Activated T-cell treated with anti-CD3 and anti-CD28 coated beads, Interleukin-2, amount 50 U/mL, for 24 hours (primary cell): ENCODE measurements at places on chromosomes 1 and 21.

DNA sequence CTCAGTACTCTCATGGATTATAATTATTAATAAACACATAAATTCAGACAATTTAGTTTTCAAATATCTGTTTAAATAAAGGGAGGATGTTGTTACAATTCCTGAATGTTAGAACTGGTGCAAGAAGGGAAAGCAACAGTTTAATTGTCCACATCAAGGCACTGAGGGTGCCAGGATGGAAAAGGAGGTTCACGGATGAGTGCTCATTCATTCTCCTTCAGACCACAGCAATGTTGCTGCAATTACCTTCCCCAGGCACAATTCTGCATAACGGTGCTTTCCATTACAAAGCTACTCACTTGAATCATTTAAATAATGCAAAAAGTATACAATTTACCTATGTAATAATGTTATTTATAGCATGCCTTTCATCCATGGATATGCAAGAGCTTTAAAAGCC lies 52.3 kb upstream of the COG2 start:
- no peak overlapping the region for H3K27ac ChIP-seq
- H3K4me1 ChIP-seq = no peaks in the 10 kb centered on the region
- H3K27me3 ChIP-seq = peaks cover 42% of the 10 kb centered on the region
- H3K36me3 ChIP-seq = no peaks in the 10 kb centered on the region
- no peak for DNase-seq

DNA sequence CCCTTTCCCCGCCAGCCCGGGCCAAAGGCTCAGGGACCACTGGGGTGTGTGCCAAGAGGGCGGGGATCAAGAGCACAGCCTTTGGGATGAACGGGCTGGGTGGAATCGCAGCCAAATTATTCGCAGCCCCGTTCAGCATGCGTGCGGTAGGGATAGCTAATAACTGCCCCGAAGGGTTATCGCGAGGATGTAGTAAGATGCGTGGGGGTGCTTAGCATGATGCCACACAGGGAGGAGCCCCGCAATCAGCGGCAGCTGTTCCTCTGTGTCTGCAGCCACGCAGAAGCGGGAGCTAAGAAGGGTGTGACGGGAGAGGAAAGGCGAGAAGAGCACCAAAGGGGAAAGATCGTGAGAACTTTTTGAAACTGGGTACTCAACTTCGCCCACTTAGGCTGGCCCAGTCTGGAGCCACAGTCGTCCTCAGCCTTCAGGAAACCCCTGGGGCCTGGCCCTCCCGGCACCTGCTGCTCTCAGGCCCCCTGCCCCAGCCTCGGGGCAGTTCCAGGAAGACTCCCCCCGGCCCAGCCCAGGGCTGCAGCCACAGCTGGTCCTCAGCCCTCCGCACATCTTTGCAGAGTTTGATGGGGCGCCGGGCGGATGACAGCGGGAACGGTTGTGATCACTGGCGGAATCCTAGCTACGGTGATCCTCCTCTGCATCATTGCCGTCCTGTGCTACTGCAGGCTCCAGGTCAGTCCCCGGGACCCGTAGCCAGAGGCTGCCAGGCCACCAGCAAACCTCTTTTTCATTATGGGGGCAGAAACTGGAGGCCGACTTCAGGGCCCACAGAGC lies 64.9 kb downstream of the TOR1AIP2 start:
- no peaks in the 10 kb centered on the region for H3K27me3 ChIP-seq
- no peak overlapping the region for H3K27ac ChIP-seq

- H3K4me3 ChIP-seq = no peak overlapping the region
- no peak overlapping the region for H3K27ac ChIP-seq
- no peak for DNase-seq
- H3K4me1 ChIP-seq = peaks cover 15% of the 10 kb centered on the region
- peaks cover 4% of the 10 kb centered on the region for H3K27me3 ChIP-seq
Measured at GRCh38 chr21:41974752-41975053, 20.9 kb upstream of the C2CD2 start.

DNA sequence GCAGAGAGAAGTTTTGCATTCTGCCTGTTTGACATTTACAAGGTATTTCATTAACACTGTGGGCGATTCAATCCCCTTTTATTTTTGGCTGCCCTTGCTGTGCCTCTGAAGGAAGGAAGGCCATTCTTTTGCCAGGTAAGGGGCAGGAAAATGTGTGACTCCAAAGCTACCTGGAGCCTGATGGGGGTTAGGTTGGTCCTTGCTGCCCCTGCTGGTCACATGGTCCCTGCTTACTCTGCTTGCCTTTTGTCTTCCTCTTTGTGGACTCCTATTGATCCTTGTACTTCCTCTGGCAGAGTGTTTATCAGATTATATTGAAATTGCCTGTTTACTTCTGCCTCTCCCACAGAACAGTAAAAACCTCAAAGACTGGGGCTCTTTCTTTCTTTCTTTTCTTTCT lies 65.7 kb downstream of the ST6GALNAC3 start:
- H3K4me3 ChIP-seq = no peak overlapping the region
- H3K27ac ChIP-seq = no peak overlapping the region
- H3K27me3 ChIP-seq = no peaks in the 10 kb centered on the region
- no peak for DNase-seq

GRCh38 chr1:162857850-162858249 lies 3.1 kb downstream of the CCDC190 start:
- no peak for DNase-seq
- H3K4me3 ChIP-seq = no peak overlapping the region
- no peak overlapping the region for H3K27ac ChIP-seq
- H3K4me1 ChIP-seq = no peaks in the 10 kb centered on the region

GRCh38 chr1:6544831-6545230 lies 9.5 kb downstream of the NOL9 start:
- H3K4me3 ChIP-seq = no peak overlapping the region
- no peak for DNase-seq
- H3K4me1 ChIP-seq = peaks cover 32% of the 10 kb centered on the region
- no peaks in the 10 kb centered on the region for H3K27me3 ChIP-seq
- H3K27ac ChIP-seq = peak overlapping the region; percentile 89

DNA sequence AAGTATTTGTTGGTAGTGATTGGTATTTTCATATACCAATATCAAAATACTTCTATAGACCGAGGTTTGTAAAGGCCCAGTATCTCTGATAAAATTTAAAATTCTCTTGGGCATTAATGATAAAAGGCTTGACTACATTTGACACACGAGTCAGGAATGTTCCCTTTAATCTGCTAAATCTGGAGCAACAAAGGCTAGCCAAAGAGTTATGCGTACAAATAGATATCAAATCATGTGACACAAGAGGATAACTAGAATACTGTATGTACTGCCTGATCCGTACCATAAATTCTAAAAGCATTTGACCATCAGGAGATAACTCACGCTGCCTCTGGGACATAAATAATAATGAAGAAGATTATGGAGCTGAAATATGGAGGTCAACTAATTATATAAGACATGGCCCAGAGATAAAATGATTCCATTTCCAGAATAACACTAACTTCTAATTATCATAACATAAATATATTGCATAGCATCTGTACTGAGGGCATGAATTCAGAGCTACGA lies 64.2 kb upstream of the SH3GLB1 start:
- DNase-seq = no peak
- H3K4me1 ChIP-seq = no peaks in the 10 kb centered on the region
- no peak overlapping the region for H3K4me3 ChIP-seq
- H3K27ac ChIP-seq = no peak overlapping the region

DNA sequence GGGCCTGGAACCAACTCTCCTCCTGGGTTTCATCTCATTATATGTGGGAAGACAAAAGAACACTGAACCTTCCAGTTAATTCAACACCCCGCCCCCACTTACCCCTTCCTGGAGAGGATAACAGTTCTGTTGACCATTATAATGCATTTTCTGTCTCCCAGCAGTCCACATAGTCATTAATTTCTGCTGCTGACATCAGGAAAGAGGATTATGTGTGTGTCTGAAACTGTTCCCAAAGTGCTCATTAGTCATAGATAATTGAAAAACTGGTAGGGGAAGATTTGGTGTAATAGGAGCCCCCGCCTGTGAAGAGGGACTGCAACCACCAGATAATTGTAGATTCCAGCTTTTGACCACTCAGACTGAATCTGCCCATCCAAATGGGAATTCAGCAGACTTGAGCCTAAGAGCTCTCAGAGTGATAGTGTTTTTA lies 208.7 kb downstream of the FGGY start:
- no peaks in the 10 kb centered on the region for H3K27me3 ChIP-seq
- no peak overlapping the region for H3K27ac ChIP-seq
- no peaks in the 10 kb centered on the region for H3K36me3 ChIP-seq
- H3K4me1 ChIP-seq = no peaks in the 10 kb centered on the region

GRCh38 chr1:39080831-39081270 lies 54.7 kb downstream of the NDUFS5 start:
- peak overlapping the region; percentile 66 for H3K4me3 ChIP-seq
- peaks cover 8% of the 10 kb centered on the region for H3K4me1 ChIP-seq
- H3K27ac ChIP-seq = no peak overlapping the region
- H3K27me3 ChIP-seq = peaks cover 41% of the 10 kb centered on the region
- H3K36me3 ChIP-seq = no peaks in the 10 kb centered on the region

DNA sequence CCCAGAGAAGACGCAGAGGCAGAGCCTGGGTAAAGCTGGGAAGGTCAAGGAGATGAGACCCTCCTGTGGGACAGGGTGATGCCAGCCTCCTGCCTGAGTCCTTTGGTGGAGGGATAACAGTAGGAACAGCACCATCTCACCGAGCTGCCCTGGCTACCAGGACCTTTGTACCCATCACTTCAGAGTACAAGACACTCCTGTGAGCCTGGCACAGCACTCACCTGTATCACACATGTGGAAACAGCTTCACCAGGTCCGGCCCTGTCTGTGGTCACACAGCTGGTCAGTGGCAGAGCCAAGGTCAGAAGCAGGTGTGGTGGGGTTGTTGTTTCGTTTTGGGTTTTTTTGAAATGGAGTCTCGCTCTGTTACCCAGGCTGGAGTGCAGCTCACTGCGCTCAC lies 5.0 kb upstream of the TMEM200B start:
- DNase-seq = no peak
- H3K36me3 ChIP-seq = no peaks in the 10 kb centered on the region
- peaks cover 31% of the 10 kb centered on the region for H3K27me3 ChIP-seq
- no peak overlapping the region for H3K4me3 ChIP-seq
- H3K27ac ChIP-seq = no peak overlapping the region

DNA sequence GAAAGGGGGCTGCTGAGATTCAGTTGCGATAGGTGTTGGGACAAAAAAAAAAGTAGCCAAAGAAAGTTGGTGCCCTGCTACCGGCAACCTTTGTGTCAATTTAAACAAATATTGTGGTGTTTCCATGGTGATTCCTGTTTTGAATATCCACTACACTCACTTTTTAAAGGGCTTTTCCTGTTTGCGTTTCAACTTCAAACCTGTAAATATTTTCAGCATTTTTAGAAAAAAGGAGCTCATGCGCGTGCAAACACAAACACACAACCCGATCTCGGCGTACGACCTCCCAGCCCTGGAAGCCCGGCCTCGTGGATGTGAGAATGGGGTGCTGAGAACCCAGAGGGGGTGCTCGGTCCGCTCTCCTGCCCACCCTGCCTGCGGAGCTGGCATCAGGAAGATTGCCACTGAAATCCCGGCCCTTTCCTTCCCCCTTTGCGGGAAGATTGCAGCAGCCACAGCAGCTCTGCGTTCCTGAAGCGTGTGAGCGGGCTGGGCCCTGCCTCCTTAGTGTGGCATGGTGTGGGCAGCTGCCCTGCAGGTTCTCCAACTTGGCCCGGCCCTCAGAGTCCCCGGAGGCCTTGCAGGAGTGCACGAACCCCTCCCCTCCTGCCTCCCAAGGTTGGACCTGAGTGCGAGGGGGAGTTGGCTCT lies 34.8 kb downstream of the CASZ1 start:
- H3K27me3 ChIP-seq = no peaks in the 10 kb centered on the region
- H3K4me3 ChIP-seq = no peak overlapping the region
- H3K27ac ChIP-seq = no peak overlapping the region
- peaks cover 2% of the 10 kb centered on the region for H3K4me1 ChIP-seq
- no peaks in the 10 kb centered on the region for H3K36me3 ChIP-seq
- DNase-seq = no peak

DNA sequence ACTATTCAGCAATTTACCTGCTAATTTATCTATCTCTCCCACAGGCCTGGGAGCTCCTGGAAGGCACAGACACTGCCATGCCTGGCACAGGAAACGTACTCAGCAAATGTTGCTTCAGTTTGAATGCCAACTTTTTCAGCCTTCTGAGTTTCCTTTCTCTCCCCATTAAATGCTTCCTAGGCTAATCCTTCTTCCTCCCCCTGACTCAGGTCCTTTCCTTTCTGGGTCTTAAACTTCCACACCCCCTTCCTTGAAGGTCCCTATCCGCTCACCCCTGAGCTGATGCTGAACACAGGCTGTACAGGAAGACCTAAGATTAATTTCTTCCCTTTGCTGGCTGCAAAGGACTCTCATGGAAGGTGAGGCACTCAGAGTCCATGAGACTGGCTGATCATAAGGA lies 40.3 kb upstream of the ECE1 start:
- H3K36me3 ChIP-seq = peaks cover 66% of the 10 kb centered on the region
- H3K27ac ChIP-seq = peak overlapping the region; percentile 92
- no peaks in the 10 kb centered on the region for H3K27me3 ChIP-seq
- peaks cover 90% of the 10 kb centered on the region for H3K4me1 ChIP-seq

DNA sequence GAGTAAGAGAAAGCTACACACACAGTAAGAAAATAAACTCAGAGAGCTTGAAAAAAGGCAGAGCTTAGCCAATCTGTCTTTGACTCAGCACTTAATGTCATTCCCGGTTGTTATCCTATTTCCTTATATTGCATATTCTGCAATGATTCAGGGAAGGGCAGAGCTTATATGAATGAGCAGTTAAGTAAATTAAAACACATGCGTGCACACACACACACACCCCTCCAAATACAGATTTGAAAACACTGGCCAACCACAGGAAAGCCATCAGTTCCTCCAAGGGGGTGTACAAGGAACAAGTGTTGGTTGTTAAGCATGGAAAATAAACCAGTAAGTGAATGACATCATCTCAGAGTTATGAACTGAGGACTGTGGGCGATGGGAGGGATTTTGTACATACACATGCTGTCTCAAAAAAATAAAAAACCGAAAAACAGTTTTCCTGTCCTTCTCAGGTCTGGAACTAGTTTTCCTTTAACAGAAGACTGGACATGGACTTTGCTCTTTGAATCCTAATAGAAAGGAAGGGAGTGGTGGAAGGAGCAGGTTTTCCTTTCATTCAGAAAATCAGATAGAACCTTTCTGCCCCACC lies 1.0 kb downstream of the IQGAP3 start:
- H3K4me1 ChIP-seq = peaks cover 20% of the 10 kb centered on the region
- peaks cover 36% of the 10 kb centered on the region for H3K27me3 ChIP-seq
- peak overlapping the region; percentile 89 for H3K4me3 ChIP-seq

- no peak overlapping the region for H3K4me3 ChIP-seq
- H3K36me3 ChIP-seq = peaks cover 61% of the 10 kb centered on the region
- no peaks in the 10 kb centered on the region for H3K27me3 ChIP-seq
- no peak for DNase-seq
- peaks cover 5% of the 10 kb centered on the region for H3K4me1 ChIP-seq
- no peak overlapping the region for H3K27ac ChIP-seq
Measured at GRCh38 chr1:32848354-32849063, 22.2 kb downstream of the FNDC5 start.

- H3K27me3 ChIP-seq = no peaks in the 10 kb centered on the region
- no peaks in the 10 kb centered on the region for H3K36me3 ChIP-seq
- H3K4me3 ChIP-seq = no peak overlapping the region
Measured at GRCh38 chr21:35381743-35382310, 332.7 kb upstream of the RUNX1 start.

- H3K4me3 ChIP-seq = no peak overlapping the region
- H3K4me1 ChIP-seq = peaks cover 40% of the 10 kb centered on the region
- H3K27me3 ChIP-seq = no peaks in the 10 kb centered on the region
- DNase-seq = no peak
- peaks cover 59% of the 10 kb centered on the region for H3K36me3 ChIP-seq
- peak overlapping the region; percentile 61 for H3K27ac ChIP-seq
Measured at GRCh38 chr21:43925096-43925481, 60.1 kb downstream of the AGPAT3 start.

- no peak overlapping the region for H3K27ac ChIP-seq
- DNase-seq = no peak
Measured at GRCh38 chr1:47501069-47501468, 63.2 kb downstream of the FOXD2 start.
